ENCODE measurements at places on chromosomes 2 and 18.

- peak; percentile 27 for DNase-seq
Measured at GRCh38 chr2:239299218-239299939, 101.4 kb downstream of the HDAC4 start.

- no peak for DNase-seq
Measured at GRCh38 chr18:44474591-44474990, 206.1 kb upstream of the SETBP1 start.

GRCh38 chr18:34913837-34914661, 127.2 kb upstream of the MAPRE2 start:
- no peak for DNase-seq

DNA sequence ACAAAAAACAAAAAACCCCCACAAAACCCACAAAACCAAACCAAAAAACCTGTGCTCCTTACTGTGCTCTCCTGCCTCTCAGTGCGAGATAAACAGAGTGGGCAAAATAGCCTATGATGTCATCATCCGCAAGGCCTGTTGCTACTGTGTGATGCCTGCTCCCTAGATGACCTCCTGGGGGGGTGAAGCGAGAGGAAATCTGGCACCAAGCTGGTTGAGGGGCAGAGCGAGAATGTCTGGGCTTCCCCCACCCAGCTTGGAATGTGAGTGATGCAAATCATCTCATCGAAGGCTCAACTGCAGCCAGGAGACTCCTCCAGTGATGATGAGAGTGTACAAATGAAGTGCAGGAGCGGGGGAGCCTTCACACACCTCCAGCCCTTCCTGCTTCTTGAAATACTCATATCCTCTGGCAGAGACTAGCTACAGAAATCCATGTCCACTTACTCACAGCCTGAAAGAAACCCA, 57.7 kb upstream of the MAP4K3 start:
- DNase-seq, result no peak

DNA sequence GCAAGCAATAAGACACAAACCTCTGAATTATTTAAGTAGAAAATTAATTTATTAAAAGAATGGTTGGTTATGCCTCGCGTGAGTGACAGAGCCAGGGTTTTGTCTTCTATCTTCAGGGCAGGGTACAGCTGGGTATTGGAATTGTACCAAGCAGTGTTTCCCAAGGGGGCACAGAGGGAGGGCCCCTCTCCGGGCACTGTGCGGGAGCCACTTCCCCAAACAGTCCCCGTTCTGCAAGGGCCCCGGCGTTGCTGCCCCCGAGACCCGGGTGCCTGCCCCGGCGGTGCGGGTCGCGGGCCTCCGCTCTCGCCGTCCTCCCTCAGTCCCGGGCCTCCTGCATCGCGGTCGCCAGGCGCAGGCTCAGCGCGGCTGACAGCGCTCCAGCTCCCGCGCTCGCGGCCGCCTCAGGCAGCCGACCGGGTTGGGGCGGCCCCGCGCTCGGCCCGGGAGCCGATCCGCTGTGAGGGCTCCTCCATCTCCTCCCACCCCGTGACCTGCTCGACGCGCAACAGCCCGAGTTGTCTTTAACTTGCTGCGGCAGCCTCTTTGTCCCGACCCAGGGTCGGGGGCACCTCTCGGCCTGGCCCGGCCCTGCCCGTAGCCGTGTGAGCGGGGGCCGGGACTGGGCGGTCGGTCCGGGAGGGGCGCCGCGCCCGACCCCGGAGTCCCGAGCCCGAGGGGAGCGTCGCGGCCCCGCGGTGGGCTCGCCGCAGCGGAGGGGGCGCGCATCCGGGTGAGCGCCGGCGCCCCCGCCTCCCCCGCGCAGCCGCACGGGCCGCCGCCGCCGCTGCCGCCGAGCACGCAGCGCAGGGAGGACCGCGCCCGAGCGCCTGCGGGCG, 620 bp upstream of the GALNT1 start:
- peak; percentile 77 for DNase-seq

GRCh38 chr2:60331115-60331809, 222.2 kb downstream of the BCL11A start:
- no peak for DNase-seq

DNA sequence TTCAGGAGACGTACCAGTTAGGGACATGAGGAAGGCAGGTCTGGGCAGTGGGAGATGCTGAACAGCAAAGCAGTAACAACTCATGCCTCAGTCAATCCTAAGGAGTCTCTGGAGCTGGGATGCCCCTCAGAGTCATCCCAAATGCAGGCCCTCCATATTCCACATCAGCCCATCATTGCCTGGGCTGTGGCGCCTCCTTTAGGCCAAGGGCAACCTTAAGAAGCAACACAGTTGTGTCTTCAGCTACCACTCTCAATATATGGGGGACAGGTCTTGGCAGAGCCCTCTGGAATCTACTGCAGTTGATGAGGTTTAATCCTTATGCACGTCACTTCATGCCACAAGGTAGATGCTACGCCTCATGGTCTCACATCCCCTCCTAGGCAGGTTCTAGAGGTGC, 682.0 kb upstream of the RAB6C start:
- no peak for DNase-seq

Measured in left ventricle myocardium superior (tissue), 1 donor.